ENCODE measurements at places on chromosomes 2 and 18.

- DNase-seq, result no peak
These were observed 85.1 kb upstream of the FOXI3 start for GRCh38 chr2:88537640-88538039.

GRCh38 chr2:221780281-221780688, 208.2 kb upstream of the EPHA4 start:
- no peak for DNase-seq

DNA sequence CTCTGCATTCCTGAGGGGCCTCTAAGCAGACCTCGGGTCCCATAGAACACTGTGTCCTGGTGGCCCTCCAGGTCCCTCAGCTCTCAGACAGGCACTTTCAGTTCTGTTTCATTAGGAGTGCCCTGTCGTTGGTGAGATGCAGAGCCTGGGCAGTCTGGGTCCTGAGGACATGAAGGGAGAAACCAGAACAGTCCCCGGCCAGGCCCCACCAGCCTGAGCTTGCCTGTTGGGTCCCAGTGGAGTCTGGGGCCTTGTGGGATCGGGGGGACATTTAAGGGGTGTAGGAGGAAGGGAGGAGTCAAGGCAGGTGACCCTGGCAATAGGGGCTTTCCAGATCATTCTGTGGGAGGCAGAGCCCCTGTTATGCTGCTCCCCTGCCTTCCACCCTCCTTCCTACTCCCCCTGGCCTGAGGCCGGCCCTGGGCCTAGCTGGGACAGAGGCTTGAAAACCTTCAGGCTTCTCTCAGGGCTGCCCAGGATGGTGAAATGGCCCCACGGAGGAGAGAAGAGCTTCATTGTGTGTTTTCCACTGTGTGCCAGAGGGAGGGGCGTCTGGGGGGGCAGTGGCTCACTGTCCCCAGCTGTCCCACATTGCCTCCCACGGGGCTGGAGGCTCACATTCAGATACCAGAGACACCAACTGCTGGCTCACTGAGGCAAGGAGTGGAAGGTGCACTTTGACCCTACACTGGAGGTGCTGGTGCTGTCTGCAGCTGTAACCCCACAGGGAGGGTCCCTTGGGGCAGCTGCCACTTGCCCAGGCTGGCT, 26.6 kb upstream of the CATIP start:
- DNase-seq, result no peak

GRCh38 chr2:215736653-215737290, 276.6 kb downstream of the MREG start:
- no peak for DNase-seq

GRCh38 chr18:5983488-5983887, 88.2 kb upstream of the TMEM200C start:
- DNase-seq, result no peak

All from muscle of back (tissue), 13 donors.